ENCODE measurements at places on chromosomes 16 and 17.
A peak's percentile ranks its signal among the peaks of the same experiment; 100 is the strongest.

DNA sequence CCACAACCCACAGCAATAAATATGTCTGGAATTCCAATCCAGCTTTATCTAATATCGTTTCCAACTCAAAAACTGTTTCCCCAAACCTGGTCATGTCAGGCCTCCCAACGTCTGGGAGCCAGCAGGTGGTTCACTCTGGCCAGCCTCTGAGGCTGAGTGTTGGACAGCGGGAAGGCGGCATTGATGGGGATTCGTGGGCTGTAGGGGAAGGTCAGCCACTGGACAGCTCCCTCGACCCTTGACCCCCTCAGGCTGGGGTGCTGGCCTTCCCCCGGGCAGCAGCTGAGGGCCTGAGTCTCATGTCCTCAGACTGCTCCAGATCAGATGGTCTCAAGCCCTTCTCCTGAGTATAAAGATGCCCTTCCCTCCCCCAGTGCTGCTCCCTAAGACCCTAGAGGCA, 50.2 kb downstream of the SDK2 start:
- DNase-seq = no peak

DNA sequence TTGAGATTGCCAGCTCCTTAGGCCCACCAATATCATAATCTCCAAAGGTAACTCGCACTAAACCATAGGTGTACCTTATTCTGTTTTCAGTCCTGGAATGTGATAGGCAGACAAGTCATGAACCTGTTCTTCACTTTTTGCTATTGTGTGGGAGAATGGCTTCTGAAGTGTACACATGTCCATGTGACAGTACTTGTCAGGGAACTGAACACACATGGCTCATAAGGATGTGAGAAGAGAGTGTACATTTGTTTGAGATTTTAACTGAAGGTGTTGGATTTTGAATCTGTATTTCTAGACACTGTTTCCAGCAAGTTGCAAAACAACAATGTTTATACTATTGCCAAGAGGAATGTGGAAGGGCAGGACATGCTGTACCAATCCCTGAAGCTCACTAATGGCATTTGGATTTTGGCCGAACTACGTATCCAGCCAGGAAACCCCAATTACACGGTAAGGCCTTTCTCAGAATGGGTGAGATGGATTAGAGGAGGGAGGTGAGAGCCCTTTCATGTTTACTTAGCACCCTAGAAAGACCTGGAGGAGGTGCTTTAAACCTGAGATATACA, 14.5 kb upstream of the RASL10B start:
- DNase-seq = no peak

DNA sequence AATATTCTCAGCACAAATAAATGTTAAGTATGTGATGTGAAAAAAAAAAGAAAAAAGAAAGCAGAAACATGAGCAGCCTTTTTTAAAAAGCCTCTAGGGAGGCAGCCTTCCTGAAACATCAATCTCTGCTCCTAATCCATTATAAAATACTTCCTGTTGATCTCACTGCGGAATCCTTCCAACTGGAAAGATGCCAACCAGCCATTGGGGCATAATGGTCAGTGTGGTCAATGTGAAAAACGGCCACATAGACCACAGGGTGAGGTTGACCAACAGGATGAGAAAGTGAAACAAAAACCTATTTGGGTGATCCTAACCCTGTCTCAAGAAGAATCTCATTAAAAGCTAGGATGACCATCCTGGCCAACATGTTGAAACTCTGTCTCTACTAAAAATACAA, 26.1 kb upstream of the ABCA8 start:
- DNase-seq = peak; percentile 78

GRCh38 chr16:15950869-15951268, 1.5 kb downstream of the ABCC1 start:
- no peak for DNase-seq

GRCh38 chr16:87271256-87271655, 45.9 kb downstream of the C16orf95 start:
- no peak for DNase-seq

GRCh38 chr17:63483655-63484575, 7.1 kb downstream of the ACE start:
- no peak for DNase-seq

- no peak for DNase-seq
These were observed 30.9 kb downstream of the OR1D5 start for GRCh38 chr17:3032258-3033247.

- DNase-seq = no peak
These were observed 29.1 kb downstream of the USP7 start for GRCh38 chr16:8934601-8935000.

DNA sequence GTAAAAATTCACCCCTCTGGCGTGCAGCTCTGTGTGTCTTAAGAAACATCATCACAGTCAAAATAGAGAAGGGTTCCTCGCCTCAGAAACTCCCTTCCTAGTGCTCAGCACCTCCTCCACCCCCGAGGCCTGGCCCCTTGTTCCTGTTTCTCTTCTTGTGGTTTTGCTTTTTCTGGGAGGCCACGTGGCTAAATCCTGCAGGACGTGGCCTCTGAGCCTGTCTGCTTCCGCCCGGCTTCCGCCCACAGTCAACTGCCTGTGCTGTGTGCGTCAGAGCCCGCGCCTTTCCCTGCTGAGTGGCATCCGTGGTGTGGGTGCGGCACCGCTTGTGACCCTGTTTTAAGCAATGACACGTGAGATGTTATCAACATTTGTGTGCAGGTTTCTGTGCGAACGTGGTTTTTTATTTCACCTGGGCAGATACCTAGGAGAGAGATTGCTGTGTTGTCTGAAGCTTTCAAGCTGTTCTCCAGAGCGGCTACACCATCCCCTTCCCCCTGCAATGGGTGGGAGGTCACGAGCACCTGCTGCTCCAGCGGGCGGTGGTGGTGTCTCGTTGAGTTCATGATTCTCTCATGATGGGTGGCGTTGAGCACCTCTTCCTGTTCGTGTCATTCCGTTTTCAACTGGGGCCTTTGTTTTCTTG, 21.7 kb downstream of the ACSF3 start:
- DNase-seq = peak; percentile 90

- DNase-seq = peak; percentile 60
These were observed 112.9 kb downstream of the SEC14L1 start for GRCh38 chr17:77253611-77254051.

DNA sequence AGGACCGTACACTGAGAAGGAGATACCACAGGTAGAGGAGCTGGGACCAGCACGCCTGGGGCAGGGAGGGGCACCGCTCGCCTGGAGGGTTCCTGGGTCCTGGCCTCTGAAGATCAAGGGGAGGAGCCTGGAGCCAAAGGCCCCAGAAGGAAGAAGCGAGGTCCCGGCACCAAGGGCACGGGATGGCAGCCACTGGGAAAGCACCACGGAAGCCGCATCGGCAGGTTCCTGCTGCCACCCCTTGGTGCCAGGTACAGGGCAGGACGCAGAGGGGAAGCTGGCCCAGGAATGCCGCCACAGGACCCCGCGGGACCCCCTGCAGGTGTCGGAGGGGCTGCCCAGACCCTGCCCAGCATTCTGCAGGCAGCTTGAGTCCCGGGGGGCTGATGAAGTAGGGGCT, 42.5 kb upstream of the CBFA2T3 start:
- no peak for DNase-seq

DNA sequence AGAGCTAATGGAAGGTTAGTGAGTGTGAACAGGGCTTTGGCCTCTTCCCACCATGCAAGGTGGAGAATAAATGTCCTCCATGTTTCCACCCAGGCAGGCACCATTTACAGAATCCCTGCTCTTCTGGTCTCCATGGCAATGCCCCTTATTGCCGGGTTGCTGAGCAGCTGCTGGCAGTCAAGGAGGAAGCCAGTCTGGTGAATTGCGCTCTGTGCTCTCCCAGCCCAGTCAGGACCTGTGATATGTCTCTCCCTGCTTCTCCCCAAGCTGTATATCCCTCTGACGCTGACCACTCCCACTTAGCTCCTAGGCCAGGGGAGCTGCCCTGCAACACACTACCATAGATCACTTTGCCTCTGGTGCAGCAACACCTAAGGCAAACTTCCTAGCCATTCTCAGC, 402.1 kb upstream of the ERCC4 start:
- DNase-seq = no peak

DNA sequence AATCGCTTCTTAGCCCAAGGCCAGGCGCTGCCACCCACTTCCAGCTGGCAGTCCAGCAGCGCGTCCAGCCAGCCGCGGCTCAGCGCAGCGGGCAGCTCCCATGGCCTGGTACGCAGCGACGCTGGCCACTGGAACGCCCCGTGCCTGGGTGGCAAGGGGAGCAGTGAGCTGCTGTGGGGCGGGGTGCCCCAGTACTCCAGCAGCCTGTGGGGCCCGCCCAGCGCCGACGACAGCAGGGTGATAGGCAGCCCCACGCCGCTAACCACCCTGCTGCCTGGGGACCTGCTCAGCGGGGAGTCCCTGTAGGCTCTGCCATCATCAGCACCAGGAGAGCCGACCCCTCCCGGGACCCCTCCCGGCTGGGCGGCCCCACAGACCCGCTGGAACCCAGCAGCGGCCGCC, 24.0 kb downstream of the TMC6 start:
- no peak for DNase-seq

- no peak for DNase-seq
These were observed 15.9 kb upstream of the USP10 start for GRCh38 chr16:84683691-84684591.

- DNase-seq = no peak
These were observed 3.6 kb downstream of the RNF166 start for GRCh38 chr16:88702371-88703210.

GRCh38 chr16:80931801-80932707, 74.6 kb downstream of the CMC2 start:
- DNase-seq = no peak

DNA sequence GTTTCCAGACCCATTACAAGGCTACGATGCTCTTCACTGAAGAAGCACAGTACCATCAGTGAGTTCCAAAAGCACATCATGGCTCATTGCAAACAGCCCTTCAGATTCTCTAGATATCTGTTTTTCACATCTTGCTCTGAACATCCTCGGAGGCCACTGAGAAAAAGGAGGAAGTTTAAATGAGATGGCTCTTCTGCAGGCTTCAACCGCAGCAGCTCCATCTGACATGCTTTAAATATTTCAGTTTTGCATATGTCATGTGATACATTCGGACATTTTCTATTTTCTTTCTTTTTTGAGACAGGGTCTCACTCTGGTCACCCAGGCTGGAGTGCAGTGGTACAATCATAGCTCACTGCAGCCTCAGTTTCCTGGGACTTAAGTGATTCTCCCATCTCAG, 396.8 kb downstream of the NPIPA8 start:
- DNase-seq = no peak

- DNase-seq = peak; percentile 84
These were observed 10.2 kb upstream of the EIF1 start for GRCh38 chr17:41678411-41678906.

Data from A172 (cell line).